ENCODE measurements at places on chromosomes 4 and X.

DNA sequence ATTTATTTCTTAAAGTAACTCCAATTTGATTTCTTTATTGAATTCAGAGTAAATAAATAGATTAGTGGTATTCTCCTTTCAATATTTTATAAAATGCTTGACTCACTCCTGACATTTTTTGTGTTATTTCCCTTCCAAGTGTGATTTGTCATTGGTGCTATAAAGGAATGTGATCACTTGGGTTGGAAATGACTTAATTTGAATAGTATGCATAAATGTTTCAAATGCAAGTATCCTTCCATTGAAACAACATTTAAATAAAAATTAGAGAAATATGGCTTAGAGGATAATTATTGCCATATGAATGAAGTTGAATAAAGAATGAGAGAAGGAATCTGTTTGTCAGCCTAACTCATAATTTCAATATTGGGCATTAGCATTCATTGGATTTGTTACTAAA is 182.7 kb downstream of the PABPC4L start:
- no peak for DNase-seq

GRCh38 chrX:129161108-129161507 is 362.2 kb downstream of the SMARCA1 start:
- no peak for DNase-seq

DNA sequence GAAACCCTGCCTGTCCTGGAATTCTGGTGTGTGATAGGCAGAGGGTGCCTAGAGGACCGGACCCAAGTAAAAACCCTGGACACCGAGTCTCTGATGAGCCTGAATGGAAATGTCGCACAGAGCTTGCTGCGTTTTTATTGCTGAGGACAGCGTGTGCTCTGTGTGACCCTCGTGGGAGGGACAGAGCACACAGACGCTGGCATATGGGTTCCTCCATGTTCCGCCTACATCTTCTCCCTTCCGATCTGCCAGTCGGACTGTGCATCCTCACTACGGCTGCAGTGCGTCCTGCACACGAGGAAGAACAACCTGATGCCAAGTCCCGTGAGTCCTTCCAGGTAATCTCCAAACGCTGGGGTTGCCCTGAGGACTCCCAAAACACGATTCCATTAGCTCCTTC is 68.3 kb downstream of the AFAP1 start:
- no peak for DNase-seq

- no peak for DNase-seq
Observed at GRCh38 chrX:109847257-109848187, 114.5 kb upstream of the ACSL4 start.

DNA sequence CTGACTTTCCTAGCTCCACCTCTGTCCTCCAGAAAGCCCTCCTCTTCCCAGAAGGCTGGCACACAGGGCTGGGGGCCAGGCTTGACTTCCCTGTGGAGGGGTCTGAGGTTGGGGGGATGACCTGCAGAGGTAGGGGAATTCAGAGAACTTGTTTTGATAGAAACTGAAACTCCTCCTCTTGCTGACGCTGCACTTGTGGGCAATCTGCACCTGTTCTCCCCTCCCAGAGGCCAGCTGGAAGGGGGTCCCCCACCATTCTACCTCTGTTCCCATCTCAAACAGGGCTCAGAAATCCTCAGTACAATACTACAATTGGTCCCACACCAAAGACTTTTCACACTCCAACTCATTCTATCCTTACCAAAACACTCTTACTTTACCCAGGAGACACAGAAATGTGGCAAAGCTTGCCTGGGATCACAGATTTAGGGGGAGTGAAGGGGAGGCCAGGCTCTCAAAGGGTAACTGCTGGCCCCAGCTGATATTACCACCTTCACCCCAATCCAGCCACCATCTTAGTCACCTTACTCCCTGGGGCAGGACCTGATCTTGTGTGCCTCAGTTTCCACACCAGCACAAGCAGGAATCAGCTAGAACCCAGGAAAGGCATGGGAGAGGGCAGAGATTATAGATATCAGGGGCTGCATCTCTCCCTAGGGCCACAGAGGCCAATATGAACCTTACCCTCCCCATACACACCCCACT is 18.5 kb downstream of the OTUD5 start:
- no peak for DNase-seq

DNA sequence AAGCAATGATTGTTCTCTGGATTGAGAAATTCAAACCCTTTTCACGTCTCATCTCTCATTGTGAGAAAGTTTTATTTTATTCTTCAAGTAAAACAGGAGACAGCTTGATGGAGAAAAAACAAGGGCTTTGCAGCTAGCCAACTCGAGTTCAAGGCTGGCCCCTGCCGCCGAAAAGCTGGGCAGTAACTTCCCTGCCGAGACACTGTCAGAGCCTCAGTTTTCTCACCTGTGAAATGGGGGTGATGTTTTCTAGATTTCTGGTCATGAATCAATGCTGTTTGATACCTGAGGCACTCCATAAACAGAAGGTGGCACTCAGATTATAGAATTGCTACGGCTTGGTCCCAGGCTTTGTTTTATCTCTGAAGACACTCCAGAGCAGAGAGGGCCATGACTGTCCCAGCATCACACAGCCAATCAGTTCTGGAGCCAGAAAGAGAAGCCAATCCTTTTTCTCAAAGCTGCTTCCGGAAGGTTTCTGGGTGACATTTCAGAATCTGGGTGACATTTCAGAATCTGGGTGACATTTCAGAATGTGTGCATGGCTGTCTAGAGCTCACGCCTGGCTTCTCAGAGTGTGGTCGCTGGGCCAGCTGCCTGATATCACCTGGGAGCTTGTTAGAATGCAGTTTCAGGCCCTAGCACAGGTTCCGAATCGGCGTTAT is 33.2 kb downstream of the HMX1 start:
- no peak for DNase-seq

- no peak for DNase-seq
Observed at GRCh38 chrX:8846266-8846665, 45.1 kb upstream of the FAM9A start.

GRCh38 chr4:80465736-80466135 is 130.2 kb downstream of the CFAP299 start:
- no peak for DNase-seq

DNA sequence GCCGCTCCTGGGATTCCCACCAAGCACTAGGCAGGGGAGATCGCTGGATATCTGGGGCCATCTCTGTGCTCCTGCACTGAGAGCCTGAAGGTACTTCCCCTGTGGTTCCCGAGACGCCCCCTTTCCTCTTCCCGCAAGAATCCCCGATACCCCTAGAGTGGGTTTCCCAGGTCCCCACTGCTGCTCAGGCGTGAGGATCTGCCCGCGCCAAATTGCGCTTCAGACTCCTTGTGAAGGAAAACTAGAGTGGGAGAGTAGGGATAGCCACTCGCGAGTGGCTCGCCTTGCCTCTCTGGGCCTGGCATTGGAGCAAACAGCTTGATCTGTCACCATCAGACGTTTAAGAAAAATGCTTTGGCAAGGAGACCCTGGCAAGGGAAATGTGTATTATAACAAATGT is 1.5 kb downstream of the IL1RAPL2 start:
- DNase-seq = no peak

- DNase-seq = peak; percentile 2
Observed at GRCh38 chr4:178387756-178388155, 945.5 kb upstream of the AGA start.

DNA sequence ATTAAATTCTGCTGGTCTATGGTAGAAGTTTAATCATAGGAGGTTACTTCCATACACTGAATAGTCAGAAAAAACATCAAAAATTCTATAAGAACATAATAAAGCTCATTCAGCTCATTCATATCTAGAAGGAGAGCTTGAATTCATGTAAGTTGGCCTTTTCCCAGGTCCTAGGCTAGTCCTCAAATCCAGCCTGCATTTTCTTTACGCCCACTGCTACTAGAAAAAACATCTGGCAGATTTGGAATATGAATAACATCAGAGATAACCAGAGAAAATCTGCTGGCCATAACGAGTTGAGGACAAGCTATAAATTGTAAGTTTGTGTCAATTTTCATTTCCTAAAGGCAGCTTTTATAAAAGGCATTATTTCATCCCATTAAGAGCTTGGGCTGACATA is 95.5 kb downstream of the MXRA5 start:
- DNase-seq = no peak

DNA sequence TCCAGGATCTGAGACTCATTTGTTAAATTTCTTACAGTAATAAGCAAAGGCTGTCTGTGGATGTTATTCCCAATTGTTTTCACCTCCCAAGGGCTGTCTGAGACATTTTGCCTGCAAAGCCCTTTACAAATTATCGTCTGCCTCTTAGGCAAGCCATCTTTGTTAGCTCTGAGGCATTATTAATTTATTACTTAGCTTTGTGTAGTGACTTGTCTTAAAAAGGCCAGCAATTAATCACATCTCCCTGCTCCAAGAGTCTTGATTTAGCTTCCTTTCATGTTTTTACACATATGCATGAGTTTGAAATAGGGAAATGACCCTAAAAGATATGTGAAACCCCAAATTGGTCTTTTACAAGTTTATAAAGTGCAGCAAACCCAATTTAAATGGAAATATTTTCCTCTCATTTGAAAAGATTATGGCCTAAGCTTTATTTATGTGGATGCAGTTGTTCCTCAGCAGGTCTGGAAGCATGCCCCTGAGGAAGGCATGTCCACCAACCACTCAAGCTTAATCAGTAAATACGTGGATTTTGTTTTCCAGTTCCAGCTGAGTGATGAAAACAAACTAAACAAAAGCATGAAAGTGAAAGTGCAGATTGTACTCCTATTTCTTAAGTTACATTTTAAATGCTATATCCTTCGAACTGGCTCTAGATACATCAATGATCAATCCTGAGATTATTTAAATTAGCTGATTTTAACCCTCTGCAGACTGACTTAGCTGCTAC is 173.6 kb upstream of the LNX1 start:
- peak; percentile 62 for DNase-seq

- peak; percentile 81 for DNase-seq
Observed at GRCh38 chr4:178784491-178784890, 1342.3 kb upstream of the AGA start.

DNA sequence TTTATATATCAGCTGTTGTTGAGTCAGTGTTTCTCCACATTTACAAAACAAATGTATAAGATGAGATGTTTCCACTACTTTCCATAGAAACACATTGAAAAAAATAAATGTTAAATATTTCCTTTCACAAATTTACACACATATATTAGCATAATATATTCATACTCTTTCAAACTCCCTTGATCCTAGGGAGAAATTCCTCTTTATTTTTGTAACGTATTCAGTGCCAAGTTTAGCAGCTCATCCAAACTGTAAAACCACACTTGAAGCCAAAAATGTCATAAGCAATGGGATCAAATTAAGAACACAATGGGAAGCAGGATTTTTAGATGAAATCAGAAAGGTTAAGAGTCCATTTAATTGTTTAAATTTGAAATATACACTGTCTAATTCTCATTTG is 381.1 kb upstream of the MAD2L1 start:
- no peak for DNase-seq

GRCh38 chr4:127888559-127888958 is 7.9 kb downstream of the PLK4 start:
- no peak for DNase-seq

GRCh38 chr4:82201805-82202641 is 171.8 kb downstream of the HNRNPD start:
- DNase-seq = peak; percentile 69

- DNase-seq = no peak
Observed at GRCh38 chr4:104728380-104729122, 233.9 kb upstream of the CXXC4 start.

DNA sequence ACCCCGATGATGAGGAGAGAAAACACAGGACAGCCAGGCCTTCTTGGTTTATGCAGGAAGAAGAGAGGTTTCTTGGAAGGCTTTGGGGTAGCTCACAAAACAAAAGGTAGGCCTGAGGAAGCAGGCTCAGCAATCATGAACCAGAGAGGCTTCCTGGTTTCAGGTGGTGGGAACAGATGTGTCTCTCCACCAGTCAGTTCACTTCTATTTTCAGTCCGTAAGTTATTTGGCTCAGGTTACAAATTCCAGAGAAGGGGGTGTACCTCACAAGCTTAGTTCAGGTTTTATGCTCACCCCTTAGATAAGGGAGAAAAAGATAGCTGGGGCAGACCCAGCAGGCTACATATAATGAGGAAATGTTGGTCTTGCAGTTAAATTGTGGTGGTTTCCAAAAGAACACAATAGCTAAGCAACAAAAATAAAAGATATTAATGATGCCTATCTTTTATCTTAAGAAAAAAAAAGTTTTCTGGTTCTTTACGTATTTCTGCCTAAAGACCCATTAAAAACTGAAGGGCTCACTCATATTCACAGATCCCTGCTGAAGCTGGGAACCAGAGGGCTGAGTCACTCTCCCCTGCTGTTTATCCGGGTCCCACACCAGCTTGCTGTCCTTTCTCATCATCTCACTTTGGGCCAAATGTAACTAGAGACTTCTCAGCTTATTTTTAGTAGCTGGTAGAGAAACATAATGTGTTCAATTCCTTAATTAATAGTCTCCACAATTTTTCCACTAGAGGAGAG is 177.0 kb downstream of the CAMK2D start:
- no peak for DNase-seq

DNA sequence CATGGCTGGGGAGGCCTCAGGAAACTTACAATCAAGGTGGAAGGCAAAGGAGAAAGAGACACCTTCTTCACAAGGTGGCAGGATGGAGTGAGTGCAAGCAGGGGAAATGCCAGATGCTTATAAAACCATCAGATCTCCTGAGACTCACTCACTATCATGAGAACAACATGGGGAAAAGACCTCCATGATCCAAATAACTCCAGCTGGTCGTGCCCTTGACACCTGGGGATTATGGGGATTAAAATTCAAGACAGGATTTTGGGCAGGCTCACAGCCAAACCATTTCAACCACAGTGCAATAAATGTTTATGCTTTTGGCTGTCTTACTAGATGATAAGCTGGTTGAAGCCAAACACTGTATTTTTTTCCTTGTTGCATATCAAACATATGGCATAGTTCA is 1112.4 kb downstream of the STIM2 start:
- no peak for DNase-seq

- DNase-seq = no peak
Observed at GRCh38 chrX:46904626-46905025, 7.6 kb upstream of the JADE3 start.

DNA sequence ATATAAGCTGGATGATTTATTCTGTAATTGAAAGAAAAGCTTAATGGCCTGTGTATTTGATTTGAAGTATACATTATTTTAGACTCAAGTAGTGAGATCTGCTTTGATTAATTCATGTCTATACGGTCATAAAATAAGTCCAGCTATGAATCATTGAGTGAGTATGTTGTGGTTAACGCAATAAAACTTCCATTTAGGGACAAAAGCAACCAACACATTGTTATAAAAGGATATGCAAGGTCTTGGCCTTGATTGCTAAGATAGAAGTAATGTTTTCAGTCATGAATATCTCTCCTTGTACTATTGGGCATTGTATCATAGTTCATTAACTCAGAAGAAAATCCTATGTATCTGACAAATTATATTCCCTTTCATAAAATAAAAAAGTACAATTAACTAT is 162.1 kb downstream of the EPHA5 start:
- no peak for DNase-seq
